NCI-H1092 treated with DMSO at 0.1 percent for 48 hours (cell line): ENCODE measurements at places on chromosomes 2 and 18.

GRCh38 chr18:69691008-69691760 lies 256.5 kb downstream of the CD226 start:
- no peak for DNase-seq

DNA sequence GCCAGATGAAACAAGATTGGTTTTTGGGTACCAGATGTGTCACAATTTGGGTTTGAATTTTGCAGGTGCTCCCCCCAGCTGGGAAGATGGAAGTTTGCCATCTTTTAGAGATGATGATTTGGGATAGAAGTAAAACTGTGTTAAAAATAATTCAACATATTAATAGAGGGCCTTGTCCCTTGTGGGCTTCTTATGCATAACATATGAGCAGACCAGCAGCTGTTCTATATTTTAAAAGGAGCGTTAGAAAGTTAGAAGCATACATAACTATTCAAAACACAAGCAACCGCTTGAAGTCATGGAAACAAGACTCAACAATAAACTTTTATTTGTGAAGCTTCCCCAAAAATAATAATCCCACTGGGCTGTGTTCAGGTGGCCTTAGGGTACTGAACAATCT lies 62.8 kb downstream of the EFEMP1 start:
- no peak for DNase-seq

GRCh38 chr18:12061685-12062084 lies 32.0 kb upstream of the ANKRD62 start:
- no peak for DNase-seq

GRCh38 chr2:150882751-150883612 lies 378.7 kb downstream of the RBM43 start:
- DNase-seq: no peak
